CD4-positive, alpha-beta T cell treated with Interleukin-2 at 100 ng/mL for 4 hours (primary cell): ENCODE measurements at places on chromosomes 12 and 14.
A peak's percentile ranks its signal among the peaks of the same experiment; 100 is the strongest.

GRCh38 chr12:66497008-66497897 lies 181.6 kb downstream of the GRIP1 start:
- DNase-seq, result no peak

DNA sequence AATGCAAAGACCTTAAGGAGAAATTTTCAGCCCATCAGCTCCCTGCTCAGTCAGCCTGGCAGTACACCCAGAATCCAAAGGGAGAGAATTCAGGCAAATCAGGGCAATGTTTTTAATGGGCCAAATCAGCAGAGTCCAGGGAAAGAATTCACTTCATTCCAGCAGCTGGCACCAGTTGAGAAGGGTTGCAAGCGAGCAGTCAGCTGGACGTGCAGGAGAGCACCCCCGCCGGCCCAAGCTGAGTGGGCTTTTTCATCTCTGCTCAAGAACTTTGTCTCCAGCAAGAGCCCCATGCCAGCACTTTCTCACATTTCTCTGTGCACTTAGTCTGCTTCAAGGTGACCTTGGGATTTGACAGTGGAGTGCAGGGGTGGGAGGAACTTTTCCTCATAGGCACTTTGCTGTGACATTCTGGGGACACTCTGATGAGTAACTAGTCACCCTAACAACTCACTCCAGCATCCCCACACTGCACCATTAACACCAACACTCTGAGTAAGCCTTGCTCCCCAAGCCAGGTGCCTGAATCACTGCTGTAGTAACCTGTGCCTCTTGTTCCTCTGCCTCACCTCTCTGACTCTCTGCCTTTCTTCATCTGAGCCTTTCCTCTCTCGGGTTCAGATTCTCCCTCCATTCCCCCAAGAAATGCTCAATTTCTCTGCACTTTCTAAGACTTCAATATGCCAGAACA lies 2.2 kb downstream of the ENDOU start:
- no peak for DNase-seq

GRCh38 chr14:74846168-74846567 lies 29.8 kb downstream of the PROX2 start:
- DNase-seq, result no peak

DNA sequence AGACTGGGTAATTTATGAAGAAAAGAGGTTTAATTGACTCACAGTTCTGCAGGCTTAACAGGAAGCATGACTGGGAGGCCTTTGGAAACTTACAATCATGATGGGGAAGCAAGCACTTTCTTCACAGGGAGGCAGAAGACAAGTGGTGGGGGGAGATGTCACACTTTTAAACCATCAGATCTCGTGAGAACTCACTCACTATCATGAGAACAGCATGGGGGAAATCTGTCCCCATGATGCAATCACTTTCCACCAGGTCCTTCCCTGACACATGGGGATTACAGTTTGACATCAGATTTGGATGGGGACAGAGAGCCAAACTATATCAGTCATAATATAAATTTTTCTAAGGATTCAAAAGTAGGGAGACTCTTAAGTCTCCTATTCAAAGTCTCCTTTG lies 46.0 kb downstream of the SPIC start:
- no peak for DNase-seq

- no peak for DNase-seq
These were observed 276.5 kb downstream of the TMEM132C start for GRCh38 chr12:128543460-128543859.

DNA sequence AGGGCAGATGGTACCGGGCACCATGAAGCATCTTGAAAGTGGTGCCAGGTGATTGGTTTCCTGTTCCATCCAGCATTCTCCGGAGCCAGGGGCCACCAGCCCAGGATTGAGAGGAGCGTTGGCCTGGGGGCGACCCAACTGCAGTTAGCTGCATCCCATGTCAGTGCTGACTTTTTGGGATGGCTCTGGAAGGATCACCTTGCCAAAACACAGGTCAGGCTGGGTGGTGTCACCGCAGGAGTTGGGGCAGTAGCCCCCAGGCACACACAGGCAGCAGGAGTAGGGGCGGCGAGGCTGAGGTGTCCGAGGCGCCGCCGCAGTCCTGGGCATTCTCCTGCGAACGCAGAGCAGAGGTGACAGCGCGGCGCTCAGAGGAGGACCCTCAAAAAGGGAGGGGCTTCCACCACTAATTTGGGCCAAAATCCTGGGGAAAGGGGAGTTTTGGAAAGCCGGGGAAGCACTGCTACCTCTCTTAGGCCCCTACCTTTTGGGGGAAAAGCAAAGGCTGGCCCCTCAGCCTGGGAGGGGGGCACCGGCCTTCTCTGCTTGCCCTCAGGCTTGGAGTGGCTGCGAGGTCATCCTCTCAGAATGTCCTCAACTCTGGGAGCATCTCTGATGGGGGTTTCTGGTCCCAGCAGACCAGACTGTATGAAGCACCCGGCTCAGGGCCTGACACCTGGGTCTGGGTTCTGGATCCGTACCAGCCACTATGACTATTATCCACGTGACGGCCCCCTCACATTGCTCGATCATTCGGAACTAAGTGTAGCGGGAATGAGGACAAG lies 26.7 kb upstream of the LRTM2 start:
- no peak for DNase-seq

GRCh38 chr14:23071244-23071920 lies 14.1 kb upstream of the CDH24 start:
- peak; percentile 76 for DNase-seq

DNA sequence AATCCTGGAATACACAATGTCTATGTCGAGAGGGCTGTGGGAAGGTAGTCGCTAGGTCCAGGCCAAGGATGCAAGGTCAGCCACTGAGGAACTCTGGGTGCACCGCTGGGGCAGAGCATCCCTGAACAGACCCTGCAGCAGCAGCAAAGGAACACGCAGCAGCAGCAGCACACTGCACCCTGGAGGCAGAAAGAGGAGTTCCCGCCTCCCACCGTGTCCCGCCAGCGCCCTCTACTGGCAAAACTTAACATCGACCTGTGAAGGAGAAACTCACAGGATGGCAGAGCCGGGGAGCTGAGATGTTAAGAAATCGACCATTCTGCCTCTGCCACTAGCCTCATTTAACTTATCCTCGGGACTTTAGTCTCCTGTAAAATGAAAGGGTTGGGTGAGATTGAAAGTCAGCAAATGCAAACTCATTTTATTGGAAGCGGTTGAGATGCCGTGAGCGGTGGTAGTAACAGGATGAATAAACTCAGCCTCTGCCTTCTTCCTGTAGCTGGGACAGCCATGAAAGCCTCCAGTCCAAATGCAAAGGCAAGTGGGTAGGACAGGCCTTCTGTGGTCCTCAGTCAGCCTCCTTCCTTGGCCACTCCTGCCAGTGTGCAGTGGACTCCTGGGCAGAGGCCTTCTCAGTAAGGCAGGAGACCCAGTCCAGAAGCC lies 45.6 kb downstream of the STAB2 start:
- DNase-seq, result peak; percentile 30

GRCh38 chr14:105187116-105187515 lies 6.0 kb upstream of the NUDT14 start:
- no peak for DNase-seq

- DNase-seq, result no peak
These were observed 11.5 kb downstream of the ADAMTS20 start for GRCh38 chr12:43540470-43540869.

DNA sequence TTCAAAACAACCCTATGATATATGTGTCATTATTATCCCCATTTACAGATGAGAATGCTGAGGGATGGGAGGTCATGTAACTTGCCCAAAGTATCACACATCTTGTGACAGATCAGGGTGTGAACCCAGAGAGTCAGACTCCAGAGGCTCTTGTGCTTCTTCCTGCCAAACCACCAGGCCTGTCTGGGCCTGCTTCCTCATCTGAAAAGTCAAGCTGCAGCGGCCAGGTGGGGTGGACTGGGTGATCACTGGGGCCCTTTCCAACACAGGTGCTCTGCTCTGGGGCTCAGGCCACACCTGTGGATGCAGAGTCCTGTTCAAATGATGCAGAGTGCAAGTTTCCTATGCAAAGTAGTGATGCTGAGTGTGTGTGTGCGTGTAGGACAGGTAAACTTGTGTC lies 26.7 kb downstream of the TSPAN11 start:
- no peak for DNase-seq

- no peak for DNase-seq
These were observed 51.9 kb downstream of the HMGA2 start for GRCh38 chr12:65876161-65876560.

- no peak for DNase-seq
These were observed 1262.9 kb downstream of the TMEM121 start for GRCh38 chr14:106789318-106789717.

GRCh38 chr14:57346741-57347140 lies 43.6 kb upstream of the NAA30 start:
- DNase-seq, result no peak

GRCh38 chr12:71664411-71665089 lies 449 bp downstream of the THAP2 start:
- DNase-seq, result no peak

DNA sequence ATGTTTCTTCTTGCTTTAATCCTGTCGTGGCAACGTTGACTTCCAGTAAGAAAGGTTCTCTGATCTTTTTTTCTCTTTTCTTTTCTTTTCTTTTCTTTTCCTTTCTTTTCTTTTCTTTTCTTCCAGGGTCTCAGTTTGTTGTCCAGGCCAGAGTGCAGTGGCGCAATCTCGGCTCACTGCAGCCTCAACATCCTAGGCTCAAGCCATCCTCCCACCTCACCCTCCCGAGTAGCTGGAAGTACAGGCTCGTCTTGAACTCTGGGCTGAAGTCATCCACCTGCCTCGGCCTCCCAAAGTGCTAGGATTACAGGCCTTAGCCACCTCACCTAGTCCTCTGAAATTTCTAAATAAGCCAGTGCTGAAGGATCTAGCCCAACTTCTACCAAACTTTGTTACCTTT lies 1.3 kb upstream of the MAP3K9 start:
- no peak for DNase-seq

DNA sequence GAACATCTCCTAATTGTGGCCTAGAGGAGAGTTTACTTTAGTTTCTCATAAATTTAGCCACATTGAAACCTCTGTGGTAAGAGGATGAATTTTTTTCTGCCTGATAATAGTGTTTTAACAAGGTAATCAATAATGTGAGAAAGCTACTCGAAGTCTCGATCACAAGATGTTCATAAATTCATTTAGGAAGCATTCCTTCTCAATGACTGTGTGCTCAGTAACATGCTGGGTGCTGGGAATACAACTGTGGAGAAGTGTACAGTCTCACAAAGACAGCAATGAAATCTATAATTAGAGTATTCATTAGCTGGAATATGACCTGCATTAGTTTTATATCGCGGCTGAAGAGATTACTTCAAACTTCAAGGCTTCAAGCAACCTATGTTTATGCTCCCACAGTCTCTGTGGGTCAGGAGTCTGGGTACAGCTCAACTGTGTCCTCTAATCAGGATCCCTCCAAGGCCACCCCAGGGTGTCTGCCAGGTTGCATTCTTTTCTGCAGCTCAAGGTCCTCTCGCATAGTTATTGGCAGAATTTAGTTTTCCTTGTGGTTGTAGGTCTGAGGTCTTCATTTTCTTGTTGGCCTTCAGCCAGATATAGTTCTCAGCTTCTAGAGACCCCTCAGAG lies 167.6 kb downstream of the ANO4 start:
- DNase-seq, result no peak

- DNase-seq, result no peak
These were observed 31.0 kb downstream of the FOXN4 start for GRCh38 chr12:109277899-109278762.

- no peak for DNase-seq
These were observed 84.9 kb downstream of the SRGAP1 start for GRCh38 chr12:63929426-63929825.

DNA sequence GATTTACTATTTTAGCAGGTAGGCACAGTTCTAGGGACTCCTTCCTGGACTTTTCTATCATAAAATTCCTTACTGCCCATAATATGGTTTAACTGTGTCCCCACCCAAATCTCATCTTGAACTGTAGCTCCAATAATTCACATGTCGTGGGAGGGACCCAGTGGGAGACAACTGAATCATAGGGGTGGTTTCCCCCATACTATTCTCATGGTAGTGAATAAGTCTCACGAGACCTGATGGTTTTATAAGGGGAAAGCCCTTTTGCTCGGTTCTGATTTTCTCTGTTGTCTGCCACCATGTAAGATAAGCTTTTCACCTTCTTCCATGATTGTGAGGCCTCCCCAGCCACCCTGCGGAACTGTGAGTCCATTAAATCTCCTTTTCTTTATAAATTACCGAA lies 10.0 kb upstream of the ETV6 start:
- DNase-seq, result no peak

GRCh38 chr14:33909380-33910084 lies 41.3 kb downstream of the EGLN3 start:
- DNase-seq, result no peak

DNA sequence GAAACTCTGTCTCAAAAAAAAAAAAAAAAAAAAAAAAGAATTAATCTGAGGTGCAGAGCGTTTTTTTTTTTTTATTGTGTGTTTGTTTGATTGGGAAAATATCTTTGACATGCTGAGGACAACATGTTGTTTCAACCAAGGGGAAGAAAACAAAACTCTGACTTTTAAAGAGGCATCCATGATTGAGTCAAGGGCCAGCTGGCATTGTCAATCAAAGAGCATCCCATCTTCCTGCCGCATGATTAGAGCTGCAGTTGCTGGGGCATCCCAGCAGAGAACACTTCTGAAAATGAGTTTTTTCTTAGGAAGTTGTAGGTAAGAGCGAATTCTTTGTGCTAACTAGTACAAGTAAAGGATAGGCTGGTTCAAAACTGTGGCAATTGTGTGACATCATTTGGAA lies 200.9 kb upstream of the DAAM1 start:
- no peak for DNase-seq

- DNase-seq, result no peak
These were observed 65.5 kb downstream of the SH2B3 start for GRCh38 chr12:111471236-111471635.

DNA sequence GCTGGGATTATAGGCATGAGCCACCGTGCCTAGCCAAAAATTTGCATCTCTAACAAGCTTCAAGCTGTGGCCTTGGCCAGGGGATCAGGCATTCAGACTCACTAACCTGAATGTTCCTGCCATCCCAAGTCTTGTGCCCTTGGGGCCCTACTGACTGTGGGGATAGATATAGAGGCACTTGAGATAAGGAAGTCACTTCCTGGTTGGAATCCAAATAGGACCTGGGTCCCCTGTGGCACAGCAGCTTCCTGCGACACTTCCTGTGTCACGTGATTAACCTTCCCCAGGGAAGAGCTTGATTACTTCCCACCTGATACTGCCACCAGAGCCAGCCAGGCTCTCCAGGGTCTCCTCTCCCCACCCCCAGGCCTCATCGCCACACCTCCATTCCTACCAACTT lies 128.2 kb downstream of the BCL11B start:
- DNase-seq, result no peak

- DNase-seq, result no peak
These were observed 48.2 kb upstream of the MANSC4 start for GRCh38 chr12:27828196-27828595.

DNA sequence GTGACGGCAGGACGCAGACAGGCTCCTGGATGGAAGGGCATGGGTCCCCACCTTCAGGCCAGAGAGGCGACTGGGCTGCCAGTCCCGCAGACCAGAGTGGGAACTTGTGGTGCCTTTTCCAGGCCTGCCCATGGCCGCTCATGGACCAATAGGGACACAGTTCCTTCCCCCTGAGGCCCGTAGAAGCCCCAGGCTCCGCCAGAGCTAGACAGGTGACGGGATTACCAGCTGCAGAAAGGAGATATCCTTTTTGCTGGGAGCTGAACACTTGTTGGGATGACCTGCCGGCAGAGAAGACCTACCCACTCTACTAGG lies 73.6 kb upstream of the RASSF8 start:
- no peak for DNase-seq
